Activated naive CD4-positive, alpha-beta T cell (primary cell): ENCODE measurements at places on chromosomes 7 and 10.

GRCh38 chr7:29349362-29349761 lies 154.8 kb downstream of the CHN2 start:
- no peak for DNase-seq

DNA sequence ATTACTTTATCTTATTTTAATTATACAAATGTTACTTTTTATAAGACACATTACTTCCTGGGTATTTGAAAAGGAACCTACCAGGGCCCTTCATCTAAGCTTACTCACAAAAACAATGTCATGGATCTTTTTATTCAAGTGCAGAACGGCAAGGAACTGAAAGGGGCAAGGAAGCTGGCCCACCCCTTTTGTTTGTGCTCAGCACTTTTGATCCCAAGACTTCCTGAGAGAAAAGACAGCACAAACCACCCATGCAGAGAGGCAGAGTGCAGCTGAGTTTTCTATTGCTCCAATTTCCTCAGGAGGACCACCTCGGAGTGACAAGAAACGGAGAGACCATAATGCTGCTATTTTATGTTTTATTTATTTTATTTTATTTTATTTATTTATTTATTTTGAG lies 232.0 kb upstream of the NRP1 start:
- no peak for DNase-seq

DNA sequence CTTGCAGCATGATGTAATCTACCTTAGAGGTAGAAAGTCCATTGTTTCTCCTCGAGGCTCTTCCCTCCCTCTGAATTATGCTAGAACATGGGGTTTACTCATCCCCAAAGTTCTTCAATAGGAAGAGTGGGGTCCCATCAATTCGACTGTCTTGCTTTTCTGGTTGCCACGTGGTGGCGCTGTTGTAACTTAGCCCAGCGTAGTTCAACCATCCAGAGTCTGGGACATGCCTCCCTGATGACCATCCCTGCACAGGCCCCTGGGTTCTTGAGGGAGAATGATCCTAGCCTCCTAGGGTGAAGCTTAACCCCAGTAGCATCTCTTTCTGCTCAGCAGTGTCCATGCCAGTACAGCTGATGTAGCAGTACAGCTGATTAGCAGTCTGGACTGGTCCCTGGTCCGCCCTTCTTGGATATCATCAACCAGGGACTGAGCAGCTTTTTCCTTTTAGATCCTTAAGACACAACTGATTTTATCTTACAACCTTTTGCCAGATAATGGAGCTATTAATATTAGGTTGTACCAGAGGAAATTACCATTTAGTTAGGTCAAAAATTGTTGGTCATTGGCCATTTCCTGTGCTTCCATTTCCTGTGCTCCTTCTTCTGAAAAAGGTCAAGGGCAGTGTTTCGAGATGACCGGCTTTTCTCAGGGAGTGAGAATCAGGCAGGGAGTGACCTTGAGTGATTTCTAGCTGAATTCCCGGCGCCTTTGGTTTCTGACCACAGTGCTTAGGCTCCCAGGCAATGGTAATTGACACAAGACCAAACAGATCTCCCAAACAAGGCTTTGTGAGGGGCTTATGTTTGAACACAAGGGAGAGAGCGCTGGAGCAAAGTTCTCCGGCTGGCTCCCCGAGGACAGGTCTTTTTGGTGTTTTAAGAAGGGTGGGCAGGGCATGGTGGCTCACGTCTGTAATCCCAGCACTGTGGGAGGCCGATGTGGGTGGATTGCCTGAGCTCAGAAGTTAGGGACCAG lies 65.4 kb downstream of the TACC2 start:
- no peak for DNase-seq

DNA sequence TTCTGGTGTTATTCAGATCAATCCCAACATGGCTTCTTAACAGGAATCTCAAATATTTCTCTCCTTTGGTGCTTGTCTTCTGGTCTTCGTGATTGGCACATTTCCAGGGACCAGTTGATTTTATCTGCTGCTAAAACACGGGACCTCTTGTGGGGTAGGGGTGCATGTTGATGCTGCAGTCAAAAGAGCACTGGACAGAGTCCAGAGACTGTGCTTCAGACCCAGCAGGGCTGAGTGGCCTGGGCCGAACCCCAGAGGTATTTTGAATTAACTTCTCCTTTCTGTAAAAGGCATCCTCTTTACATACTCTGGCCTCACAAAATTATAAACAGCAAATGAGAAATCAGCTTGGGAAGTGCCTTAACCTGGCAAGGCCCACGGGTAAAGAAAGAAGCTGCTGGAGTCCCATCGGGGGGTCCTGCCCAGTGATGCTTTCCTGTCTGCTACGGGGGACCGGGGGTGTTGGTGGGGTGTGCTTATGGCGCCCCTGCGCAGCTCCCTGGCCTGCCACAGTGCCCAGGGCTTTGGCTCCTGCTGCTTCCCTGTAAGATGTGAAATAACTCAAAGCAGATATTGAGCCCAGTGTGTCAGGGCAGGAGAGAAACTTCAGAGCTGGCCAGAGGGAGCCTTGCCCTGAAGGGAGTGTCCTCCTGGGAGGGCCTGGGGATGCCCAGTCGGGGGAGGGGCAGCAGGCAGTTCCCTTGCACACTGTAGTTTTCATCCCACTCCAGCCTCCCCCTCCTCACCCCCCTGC lies 230.5 kb downstream of the TCF7L2 start:
- DNase-seq = no peak

DNA sequence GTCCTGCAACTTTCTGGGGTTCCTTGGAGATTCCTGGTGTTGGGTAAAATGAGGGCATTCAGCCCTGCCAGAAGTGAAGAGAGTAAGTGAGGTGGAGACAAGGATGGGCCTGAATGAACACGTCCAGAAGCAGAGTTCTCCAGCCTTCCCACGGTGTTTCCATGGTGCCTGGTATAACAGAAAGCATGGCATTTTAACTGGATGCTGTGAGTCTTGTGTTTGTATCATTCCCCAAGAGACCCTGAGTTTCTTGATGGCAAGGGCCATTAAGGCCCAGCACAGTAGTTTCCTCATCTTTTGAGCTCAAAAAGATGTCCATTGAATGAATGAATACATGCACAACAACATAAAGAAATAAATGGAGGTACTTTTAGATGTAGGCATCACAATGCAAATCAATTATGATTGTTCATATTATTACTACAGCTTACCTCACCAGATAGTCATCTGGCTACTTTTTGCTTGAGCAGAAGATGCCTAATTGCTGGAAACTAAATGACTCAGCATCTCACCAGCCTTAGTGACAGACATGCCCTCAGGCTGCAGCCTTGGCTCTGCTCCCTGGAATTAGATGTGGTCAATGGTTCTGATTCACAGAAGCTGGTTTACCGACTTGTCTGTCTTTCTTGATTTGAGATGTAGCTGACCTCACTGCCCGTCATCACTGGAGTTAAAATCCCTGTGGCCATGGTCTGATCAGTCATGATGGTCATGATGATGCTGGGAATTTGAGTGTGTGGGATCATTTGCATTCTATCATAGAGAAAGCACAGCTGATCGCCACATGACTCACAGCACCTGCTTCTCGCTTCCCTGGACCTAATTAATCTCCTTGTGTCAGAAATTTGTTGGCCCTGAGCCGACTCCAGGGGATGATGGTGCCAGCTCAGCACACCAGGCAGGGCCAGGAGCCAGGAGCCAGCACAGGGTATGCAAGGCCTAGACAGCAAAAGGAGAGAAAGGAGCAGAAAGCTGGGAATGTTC lies 83.9 kb downstream of the CXCL12 start:
- no peak for DNase-seq

GRCh38 chr10:53276797-53277196 lies 504.2 kb upstream of the MBL2 start:
- no peak for DNase-seq

- no peak for DNase-seq
Observed at GRCh38 chr10:25818751-25819150, 115.3 kb upstream of the MYO3A start.

GRCh38 chr10:102413806-102414561 lies 4.6 kb downstream of the PSD start:
- DNase-seq = no peak

DNA sequence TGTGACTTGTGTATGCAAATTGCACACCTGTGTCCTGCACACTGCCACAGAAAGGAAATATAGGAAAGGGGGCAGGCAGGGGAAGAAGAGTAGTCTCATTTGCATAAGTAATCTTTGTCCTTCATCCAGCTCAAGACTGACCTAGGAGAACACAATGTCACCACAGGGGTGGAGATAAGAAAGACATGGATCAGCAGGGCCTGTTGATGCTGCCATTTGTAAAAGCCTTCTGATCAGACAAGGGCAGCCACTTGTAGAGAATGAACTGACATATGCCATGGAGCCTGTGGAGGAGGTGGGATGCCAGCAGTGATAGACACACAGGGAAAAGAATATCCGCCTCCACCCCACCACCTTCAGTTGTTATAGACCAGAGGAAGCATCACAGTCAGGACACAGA lies 528.9 kb downstream of the HTR7 start:
- DNase-seq = no peak

DNA sequence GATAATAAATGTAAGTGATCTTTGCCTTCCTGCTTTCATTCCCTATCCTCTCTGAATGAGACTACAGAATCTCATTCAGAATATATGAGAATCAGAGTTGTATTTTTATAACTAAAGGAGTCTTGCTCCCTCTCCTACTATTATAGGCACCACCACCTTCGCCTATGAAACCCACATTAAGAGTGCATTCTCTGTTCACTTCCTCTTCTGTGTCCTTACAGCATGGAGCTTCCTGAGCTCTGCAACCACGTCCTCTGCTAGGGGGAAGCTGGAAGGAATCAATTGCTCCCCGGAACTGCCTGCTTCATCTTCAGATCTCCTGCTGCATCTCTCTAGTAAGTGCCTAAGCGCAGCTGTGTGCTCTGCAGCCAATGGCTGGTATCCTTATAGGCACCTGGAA lies 820.7 kb downstream of the GRID1 start:
- DNase-seq = no peak

DNA sequence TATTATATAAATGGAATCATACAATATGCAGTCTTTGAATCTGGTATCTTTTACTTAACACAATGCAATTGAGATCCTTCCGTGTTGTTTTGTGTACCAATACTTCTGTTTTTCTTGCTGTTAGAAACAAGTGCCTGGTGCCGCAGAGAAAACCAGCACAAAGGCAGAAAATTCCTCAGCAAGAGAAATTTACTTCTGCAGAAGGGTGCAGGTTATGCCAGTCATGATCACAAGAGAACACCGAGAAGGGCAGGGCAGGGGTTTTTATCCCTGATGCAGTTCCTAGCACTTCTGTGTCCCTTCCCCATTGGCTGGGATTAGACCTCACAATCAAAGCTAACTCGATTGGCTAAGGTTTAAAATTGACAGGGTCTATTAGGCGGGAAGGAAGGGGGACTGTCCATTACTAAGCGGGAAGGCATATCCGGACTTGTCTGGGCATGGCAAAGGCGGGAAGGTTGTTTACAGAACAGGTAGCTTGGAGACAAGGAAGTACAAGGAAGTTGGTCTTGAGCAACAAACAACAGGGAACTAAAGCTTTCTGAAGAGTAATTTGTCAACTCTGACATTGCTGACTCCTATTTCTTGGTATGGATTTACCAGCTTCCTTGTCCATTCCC lies 2.4 kb upstream of the ZNF33B start:
- DNase-seq = no peak

DNA sequence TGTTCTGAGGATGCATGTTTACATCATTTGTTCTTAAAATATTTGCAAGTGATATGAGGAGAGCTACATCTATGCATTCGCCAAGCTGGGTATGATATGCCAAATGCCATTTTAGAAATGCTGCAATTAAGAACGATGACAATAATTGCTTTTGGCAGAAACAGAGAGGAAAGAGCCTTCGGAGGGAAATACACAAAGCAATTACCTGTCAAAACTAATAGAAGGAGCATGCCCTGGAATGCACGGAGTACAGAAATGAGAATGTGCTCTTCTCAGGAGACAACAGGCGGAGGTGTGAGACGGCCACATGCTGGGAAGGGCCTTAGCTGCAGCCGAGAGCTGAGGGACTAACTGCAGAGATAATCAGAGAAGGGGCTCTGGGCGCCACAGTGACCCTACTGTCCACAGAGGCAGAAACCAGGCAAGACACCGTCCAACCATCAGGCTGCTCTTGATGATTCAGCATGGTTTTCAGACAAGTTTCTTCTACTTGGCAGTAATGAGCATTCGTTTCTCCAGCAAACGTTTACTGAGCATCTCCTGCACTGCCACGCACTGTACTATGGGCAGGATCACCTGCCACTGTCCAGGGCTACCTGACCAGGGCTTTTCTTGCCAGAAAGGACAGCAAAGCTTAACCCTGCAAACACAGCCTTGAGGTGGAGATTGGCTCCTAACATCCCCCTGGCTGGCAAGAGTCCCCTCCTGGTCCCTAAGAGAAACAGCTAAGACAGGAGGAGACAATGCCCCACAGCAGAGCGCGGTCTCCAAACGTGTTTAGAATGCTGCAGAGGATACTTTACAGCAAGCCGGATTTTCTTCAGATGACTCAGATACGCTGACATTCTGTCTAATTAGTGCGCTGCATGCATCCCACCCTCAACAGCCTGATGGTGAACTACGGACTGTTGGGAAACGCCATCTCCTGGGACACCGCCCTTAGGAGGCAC lies 18.1 kb downstream of the VIPR2 start:
- DNase-seq = no peak

DNA sequence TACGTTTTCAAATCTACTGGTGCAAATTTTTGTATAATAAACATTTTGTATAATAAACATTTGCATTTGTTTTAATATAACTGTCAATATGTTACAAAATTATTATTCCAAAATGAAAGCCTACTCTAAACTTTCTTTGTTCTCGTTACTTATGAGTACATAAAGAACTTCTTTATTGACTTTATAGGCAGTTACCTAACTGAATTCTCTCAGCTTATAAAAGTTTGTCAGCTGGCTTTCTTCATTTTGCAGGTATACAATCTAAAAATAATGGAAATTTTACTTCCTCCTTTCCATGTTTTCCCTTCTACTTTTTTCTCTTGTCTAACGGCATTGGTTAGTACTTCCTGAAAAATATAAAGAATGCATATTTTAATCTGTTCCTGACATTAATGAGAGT lies 137.1 kb downstream of the CHCHD3 start:
- no peak for DNase-seq

DNA sequence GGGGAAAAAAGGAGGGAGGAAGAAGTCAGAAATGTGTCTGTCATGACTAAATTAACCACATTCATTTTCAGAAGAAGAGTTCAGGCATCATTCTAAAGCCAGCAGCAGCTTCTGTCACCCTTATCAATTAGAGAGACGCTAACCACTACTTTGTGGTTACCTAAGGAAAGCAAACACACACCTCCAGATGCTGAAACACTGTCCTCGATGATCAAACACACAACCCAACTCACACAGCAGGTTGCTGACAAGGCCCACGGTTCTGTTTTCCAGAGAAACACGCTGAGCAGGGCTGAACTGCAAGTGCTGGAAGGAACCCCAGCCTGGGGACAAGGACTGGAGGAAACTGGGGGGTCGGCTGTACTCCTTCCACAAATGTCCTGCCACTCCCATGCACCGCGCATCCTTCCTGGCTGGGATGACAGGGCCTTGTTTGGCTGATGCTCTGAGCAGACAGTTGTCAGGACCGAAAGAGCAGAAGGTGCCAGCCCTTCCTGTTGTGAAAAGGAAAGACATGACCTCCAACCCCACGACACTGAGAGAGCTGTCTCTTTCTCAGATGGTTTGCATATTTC lies 36.6 kb downstream of the PRKCQ start:
- DNase-seq = no peak
